ENCODE measurements at places on chromosomes 12 and 14. TPM values are rescaled to one million over a fixed set of nuclear protein-coding genes. Genes with fewer than 3 reads are reported as not detected.

The PPM1A gene
- total RNA-seq = 11.1 TPM

The SSTR1 gene
- not detected for total RNA-seq

DNA sequence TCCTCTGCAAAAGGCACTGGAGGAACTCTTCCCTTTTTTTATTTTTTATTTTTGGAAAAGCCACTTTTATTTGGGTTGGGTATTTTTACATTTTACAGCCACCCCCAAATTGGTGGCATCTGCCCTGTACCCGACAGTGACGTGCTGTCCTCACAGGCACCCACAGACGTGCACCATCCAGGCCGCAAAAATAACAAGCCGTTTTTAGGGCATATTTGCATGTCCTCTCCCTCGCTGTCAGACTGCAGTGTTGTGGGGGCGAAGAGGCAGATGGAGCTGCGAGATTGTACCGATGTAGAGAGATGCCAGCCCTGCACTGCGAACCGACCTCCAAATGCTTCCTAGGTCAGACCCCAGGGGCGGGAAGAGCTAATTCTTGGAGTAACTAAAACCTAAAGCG lies 12.2 kb downstream of the JDP2 start:
- no peak for DNase-seq

GRCh38 chr14:38316922-38317321 lies 61.0 kb upstream of the CLEC14A start:
- no peak for DNase-seq

The ZCRB1 gene
- 59.0 TPM for total RNA-seq

GRCh38 chr14:72222046-72222445 lies 289.8 kb downstream of the RGS6 start:
- DNase-seq = no peak

GRCh38 chr12:113697651-113698509 lies 226.2 kb upstream of the LHX5 start:
- no peak for DNase-seq

DNA sequence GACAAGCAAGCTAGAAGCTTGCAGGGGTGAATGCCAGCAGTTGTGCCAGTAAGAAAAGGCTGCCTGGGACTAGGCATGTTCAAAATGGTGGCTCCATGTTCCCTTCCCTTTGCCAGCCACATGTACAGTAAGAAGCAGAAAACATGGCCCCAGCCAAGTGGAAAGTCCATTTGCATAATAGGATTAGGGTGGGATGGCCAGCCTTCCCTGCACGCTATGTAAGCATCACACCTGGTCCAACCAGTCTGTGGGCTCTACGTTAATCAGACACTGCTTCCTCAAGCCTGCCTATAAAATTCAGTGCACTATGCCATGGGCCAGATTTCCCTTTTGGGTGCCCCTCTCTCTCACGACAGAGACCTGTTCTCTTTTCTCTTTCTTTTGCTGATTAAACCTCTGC lies 288.4 kb downstream of the GXYLT1 start:
- no peak for DNase-seq

GRCh38 chr12:32507942-32508320 lies 108.6 kb downstream of the FGD4 start:
- DNase-seq = no peak

- DNase-seq = no peak
Measured at GRCh38 chr14:100587763-100588411, 670 bp upstream of the BEGAIN start.

The DLK1 gene
- not detected for total RNA-seq

DNA sequence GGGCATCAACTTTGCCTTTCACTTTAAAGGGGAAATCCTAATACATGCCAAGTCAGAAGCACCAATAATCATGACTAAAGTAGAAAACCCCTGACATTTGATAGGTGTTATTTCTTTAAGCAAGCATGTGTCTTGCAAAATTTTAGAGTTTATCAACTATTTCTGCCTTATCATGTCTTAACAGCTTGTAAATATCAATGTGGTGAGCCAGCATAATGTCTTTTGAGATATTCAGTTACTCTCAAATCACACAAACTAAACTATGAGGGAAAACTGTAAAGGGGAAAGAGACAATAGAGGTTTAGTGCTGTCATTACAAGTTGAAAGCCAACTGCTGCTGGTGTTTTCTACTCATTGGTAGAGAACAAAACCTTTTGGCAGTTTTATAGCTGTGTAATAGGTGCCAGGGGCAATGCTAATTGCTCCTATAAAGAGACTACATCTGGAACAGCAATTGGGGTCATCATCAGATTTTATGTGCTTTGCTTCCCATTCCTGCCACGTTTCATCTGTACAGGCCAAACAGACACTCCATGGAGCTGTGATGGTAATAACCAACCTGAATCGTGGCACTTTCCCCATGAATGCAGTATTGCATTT lies 1027.4 kb downstream of the FSCB start:
- DNase-seq = no peak

The DHRS7 gene
- 64.8 TPM for total RNA-seq

The DTX1 gene
- total RNA-seq = not detected

- no peak for DNase-seq
Measured at GRCh38 chr12:65308006-65308405, 29.5 kb downstream of the MSRB3 start.

The GON7 gene
- total RNA-seq = 56.4 TPM

Measured in HT1080 (cell line).